ENCODE measurements at places on chromosomes 7 and 10. TPM values are rescaled to one million over a fixed set of nuclear protein-coding genes. Genes with fewer than 3 reads are reported as not detected.

Gene COL28A1
- 0.42 TPM for total RNA-seq

Gene HSPA12A
- 9.8 TPM for total RNA-seq

Gene ZNF487
- total RNA-seq: 6.7 TPM

Gene IQUB
- 0.06 TPM for total RNA-seq

Gene PTF1A
- total RNA-seq: not detected

Gene TRIM73
- 1.4 TPM for total RNA-seq

Measured in A549 treated with AZD2906 at 1 μM for 4 hours (cell line).